ENCODE measurements at places on chromosomes 12 and 14.

GRCh38 chr14:75283162-75283832 is 4.7 kb downstream of the FOS start:
- peak; percentile 56 for DNase-seq

DNA sequence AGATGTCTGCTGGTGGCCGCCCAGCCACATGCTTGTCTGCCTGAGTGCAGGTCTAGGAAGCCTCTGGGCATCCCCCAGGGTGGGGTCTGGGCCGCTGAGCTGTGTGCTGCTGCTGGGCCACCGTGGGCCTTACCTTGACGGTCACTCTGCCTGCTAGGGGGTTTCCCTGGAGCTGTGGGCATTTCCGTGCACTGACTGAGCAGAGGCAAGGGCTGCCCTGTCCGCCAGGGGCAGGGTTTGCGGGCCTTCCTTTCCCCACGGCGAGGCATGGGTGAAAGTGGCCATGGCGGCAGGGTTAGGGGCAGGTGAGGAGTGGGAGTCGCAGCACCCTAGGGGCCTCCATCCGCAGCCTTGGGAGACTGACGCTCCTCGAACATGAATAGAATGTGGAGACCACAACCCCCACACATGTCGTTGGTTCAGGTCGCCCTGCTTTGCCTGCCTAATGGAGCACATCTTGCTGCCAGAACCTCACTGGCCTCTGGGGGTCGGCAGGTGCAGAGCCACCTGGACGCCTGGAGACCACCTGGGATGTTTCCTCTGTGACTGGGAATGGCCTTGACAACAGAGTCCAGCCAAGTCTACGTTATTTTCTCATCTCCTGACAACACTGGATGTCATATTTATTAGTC is 2.5 kb downstream of the ZBTB42 start:
- no peak for DNase-seq

DNA sequence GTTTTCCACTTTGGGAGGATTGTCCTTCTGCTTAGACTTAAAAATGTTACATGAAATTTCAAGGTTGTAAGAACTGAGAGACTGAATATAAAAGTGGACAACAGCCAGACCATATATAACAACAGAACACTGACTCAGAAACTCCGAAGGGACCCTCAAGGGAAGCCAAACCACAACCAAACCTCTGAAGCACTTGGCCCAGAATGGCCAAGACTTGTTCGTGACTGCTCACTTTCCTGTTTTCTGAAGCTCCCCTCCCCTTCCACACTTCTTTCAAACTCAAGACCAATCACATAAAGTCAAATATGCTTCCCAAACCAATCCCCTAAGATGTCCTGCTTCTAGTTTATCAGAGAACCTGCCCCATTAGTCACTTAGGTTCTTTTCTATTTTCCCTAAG is 13.7 kb downstream of the OR6J1 start:
- no peak for DNase-seq

- DNase-seq: no peak
Observed at GRCh38 chr12:106711316-106711715, 63.2 kb upstream of the RIC8B start.

GRCh38 chr12:47216150-47216677 is 136.5 kb upstream of the AMIGO2 start:
- DNase-seq: peak; percentile 69

DNA sequence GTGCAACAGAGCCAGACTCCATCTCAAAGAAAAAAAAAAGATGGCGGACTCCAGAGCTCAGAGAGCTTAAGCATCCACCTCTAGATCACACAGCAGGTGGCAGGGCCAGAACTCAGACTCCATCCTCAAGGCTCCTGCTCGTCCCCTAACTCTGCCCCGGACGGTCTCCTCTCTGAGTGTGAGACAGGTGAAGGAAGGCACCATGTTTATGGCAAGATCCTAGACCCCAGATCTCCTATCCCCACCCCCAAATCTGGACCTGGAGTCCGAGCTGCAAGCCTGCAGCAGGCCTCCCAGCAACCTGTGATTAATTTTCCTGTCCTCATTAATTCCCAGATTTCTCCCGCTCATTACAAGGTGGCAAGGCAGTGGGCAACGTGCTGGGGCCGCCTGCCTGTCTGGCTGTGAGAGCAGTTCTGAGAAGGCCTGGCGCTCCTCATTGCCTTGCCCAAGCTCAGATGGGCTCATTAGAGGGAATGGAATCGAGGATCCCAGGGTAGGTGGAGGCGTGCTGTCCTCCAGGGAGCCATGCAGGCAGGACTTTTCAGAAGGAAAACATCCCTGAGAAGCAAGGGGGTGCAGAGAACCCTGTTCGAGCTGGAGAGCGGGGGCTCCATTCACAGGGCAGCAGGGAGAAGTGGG is 296.6 kb upstream of the RTL1 start:
- DNase-seq: no peak

DNA sequence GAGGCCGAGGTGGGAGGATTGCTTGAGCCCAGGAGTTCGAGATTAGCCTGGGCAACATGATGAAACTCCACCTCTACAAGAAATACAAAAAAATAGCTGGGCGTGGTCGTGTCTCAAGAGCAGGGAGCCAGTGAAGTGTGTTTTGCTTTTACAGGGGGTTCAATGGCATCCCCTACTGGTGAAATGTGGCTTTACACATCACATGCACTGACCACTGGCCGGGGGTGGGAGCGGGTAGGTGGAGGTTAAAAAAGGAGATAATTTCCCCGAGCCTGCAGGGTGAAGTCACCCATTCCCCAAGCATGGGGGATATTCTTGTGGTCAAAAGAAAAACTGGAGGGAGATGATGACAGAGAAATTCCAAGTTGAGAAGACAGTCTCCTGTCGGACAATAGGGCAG is 63.6 kb upstream of the PWP1 start:
- DNase-seq: no peak

GRCh38 chr12:7485095-7485494 is 18.5 kb downstream of the CD163 start:
- DNase-seq: no peak

- DNase-seq: no peak
Observed at GRCh38 chr12:120989687-120990086, 11.3 kb downstream of the HNF1A start.

- DNase-seq: no peak
Observed at GRCh38 chr14:101628975-101629374, 67.7 kb downstream of the DIO3 start.
